Hypothalamus (tissue), 51 donors: ENCODE measurements at places on chromosomes 7 and 10.

DNA sequence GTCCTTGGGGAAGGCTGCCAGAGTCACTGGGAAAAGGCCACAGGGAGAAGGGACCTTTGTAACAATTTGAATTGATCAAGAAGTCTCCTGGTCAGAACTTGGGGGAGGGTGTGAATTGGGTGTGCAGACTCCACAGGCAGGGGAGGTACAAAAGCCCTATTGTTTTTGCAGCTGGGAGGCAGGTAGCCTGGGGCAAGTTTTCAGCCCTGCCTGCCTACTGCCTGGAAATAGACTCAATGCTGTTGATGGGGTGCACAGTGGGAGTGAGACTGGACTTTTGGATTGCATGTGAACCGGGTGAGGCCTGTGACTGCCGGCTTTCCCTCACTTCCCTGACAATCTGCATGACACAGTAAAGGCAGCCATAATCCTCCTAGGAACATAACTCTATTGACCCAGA is 947.0 kb downstream of the REEP3 start:
- DNase-seq: no peak

GRCh38 chr7:131359136-131359776 is 31.6 kb downstream of the MKLN1 start:
- no peak for DNase-seq

DNA sequence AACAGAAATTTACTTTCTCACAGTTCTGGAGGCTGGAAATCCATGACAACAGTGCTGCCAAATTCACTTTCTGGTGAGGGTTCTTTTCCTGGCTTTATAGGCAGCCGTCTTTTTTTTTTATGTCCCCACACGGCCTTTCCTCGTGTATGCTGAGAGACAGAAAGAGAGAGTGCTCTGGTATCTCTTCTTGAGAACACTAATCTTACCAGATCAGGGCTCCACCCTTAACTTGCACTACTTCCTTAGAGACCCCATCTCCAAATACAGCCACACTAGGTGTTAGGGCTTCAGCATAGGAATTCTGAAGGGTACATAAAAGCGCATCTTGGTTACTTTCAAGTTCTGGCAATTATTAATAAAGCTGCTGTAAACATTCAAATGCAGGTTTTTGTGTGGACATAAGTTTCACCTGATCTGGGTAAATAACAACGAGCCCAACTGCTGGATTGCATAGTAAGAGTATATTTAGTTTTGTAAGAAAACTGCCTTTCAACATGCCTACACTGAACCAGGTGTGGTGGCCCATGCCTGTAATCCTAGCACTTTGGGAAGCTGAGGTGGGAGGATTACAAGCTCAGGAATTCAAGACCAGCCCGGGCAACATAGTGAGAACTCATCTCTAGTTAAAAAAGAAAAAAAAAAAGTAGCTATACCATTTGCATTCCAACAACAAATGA is 8.2 kb upstream of the C1GALT1 start:
- no peak for DNase-seq

GRCh38 chr7:83014546-83014945 is 148.1 kb downstream of the PCLO start:
- no peak for DNase-seq

- DNase-seq: no peak
Measured at GRCh38 chr7:90726623-90727022, 130.5 kb downstream of the CDK14 start.

DNA sequence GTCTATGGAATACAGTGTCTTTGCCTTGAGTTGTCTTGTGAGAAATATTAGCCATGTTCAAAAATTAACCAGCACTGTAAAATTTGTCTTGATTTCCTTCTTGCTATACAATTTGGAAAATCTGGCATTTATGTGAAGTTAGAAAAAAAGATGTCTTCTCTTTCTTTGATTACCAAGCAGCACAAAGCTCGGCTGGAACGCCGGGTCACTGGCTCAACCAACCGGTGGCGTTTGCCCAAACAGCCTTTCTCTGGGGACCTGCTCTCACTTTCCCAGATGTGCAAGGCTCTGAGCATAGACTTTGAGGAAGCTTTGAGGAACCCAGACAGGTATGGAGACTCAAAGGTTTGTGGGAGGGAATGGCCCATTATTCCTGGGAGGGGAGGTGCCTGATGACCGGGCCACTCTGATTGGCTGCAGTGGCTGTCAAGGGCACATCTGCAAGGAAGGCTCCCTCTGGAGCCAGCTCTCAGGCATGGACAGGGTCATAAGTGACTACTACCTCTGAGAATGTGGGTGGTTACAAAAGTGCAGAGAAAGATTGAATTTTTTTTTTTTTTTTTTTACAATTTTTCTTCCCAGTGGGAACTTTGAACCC is 5.6 kb downstream of the BTBD16 start:
- no peak for DNase-seq

GRCh38 chr10:100551196-100551595 is 15.5 kb downstream of the HIF1AN start:
- DNase-seq: no peak

- DNase-seq: no peak
Measured at GRCh38 chr10:132460691-132461090, 63.7 kb downstream of the PWWP2B start.

- no peak for DNase-seq
Measured at GRCh38 chr10:14356921-14357320, 26.2 kb upstream of the FRMD4A start.

DNA sequence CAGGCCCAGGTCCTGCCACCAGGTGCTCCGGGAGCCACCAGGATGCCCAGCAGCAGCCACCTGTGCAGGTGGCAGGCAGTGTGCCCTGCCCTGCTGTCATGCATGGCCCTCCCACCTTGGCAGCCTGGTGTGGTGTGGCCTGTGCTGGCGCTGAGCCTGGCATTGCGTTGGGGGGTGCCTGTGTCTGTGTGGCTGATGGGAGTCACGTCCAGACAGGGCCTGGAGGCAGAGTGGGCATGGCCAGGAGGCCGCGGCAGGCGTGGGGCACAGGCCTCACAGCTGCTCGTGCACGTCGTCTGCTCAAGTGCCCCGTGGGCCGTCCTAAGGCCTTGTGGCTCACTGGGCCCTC is 8.7 kb downstream of the TTYH3 start:
- no peak for DNase-seq

DNA sequence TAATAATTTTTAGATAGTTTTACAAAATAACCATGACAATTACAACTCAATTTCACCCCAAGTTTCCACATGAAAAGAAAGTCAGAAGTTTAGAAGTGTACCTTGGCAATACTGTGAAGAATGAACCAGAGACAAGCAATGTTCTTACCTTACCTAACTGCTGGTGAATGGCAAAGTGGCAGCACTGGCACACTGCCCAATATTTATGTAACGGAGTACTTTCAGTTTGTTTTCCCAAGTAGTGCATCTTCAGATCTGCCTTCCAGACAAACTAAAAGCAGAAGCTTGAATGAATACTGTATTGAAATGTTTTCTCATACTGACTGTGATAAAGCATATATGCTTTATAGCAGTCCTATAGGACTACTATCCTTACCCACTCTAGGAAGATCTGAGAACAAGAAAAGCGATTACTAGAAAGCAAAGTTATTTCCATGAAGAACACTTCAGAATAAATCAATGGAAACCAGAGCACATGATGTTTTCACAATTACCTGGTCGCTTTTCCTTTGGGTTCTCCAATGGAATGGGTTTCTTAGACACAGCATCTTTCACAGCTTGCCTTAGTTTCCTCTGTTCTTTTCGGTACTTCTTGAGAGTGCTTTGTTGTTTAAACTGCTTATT is 1.5 kb downstream of the NOC3L start:
- no peak for DNase-seq

GRCh38 chr10:20809631-20810030 is 87.5 kb downstream of the NEBL start:
- DNase-seq: no peak
